Mesothelial cell of epicardium (in vitro differentiated cells): ENCODE measurements at places on chromosomes 4 and X. TPM values are rescaled to one million over a fixed set of nuclear protein-coding genes. Genes with fewer than 3 reads are reported as not detected.

Gene TMPRSS11E
- 0.11 to 0.51 TPM (median 0.38 TPM) in 3 replicates for total RNA-seq

Gene ADH1B
- total RNA-seq, result 0.14 TPM in 1 of 3 replicates, not detected in the others

Gene UGT2B17
- not detected in 3 replicates for total RNA-seq

Gene FAM236A
- total RNA-seq, result not detected in 3 replicates

Gene FAM90A26
- total RNA-seq, result not detected in 3 replicates

DNA sequence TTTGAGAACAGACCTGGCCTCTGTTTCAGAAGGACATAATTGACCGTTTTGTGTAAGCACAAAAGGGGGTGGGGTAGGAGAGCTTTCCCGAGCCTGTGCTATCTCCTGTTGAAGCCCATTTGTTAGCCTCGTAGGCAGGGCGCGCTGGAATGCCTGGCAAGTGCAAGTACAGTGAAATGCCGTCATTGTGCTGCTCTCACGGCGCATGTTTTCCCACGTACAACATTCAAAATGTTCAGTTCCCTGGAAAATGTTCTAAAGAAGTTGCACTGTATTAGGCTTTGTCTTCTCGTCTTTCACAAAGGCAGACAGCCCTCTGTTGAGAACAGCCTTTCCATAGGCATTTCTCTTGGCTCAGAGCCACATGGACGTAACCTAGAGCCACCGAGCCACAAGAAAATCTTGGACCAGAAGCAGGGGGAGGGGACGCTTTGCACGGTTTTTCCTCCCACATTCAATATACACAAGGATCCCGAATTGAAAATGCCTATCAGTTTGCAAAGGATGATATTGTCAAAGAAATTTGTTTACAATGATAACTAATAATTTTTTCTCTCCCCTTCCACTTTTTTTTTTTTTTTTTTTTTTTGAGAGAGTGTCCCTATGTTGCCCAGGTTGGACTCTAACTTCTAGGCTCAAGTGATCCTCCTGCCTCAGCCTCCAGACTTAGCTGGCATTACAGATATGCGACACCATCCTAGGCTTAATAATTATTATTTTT lies 54.6 kb upstream of the RAPGEF2 start:
- H3K36me3 ChIP-seq, result no peaks in the 10 kb centered on the region
- H3K27me3 ChIP-seq, result no peaks in the 10 kb centered on the region
- peak overlapping the region; percentile 93 for H3K27ac ChIP-seq
- H3K4me1 ChIP-seq, result peaks cover 23% of the 10 kb centered on the region
- peak; percentile 34 for DNase-seq
- peak overlapping the region; percentile 51 for H3K4me3 ChIP-seq

GRCh38 chr4:3044870-3045819 lies 29.2 kb downstream of the HTT-AS start:
- H3K36me3 ChIP-seq, result no peaks in the 10 kb centered on the region
- H3K4me3 ChIP-seq, result no peak overlapping the region
- peaks cover 5% of the 10 kb centered on the region for H3K27me3 ChIP-seq
- H3K27ac ChIP-seq, result no peak overlapping the region
- no peak for DNase-seq
- peaks cover 11% of the 10 kb centered on the region for H3K4me1 ChIP-seq

GRCh38 chrX:99078301-99078700 lies 1331.8 kb downstream of the PCDH19 start:
- no peaks in the 10 kb centered on the region for H3K27me3 ChIP-seq
- H3K4me3 ChIP-seq, result no peak overlapping the region
- H3K4me1 ChIP-seq, result peaks cover 2% of the 10 kb centered on the region
- no peak for DNase-seq
- H3K27ac ChIP-seq, result no peak overlapping the region

GRCh38 chr4:165207016-165207430 lies 338 bp upstream of the KLHL2 start:
- peak overlapping the region; percentile 81 for H3K4me3 ChIP-seq
- H3K4me1 ChIP-seq, result peaks cover 17% of the 10 kb centered on the region
- no peaks in the 10 kb centered on the region for H3K36me3 ChIP-seq
- H3K27ac ChIP-seq, result peak overlapping the region; percentile 17
- no peak for DNase-seq

GRCh38 chr4:11069083-11069482 lies 359.6 kb downstream of the HS3ST1 start:
- no peak for DNase-seq
- H3K27ac ChIP-seq, result peak overlapping the region; percentile 39
- H3K4me3 ChIP-seq, result no peak overlapping the region
- H3K4me1 ChIP-seq, result peaks cover 26% of the 10 kb centered on the region

GRCh38 chr4:661881-662761 lies 12.0 kb downstream of the ATP5ME start:
- no peaks in the 10 kb centered on the region for H3K27me3 ChIP-seq
- peaks cover 9% of the 10 kb centered on the region for H3K36me3 ChIP-seq
- no peak for DNase-seq
- H3K27ac ChIP-seq, result no peak overlapping the region
- peak overlapping the region; percentile 64 for H3K4me3 ChIP-seq
- peaks cover 2% of the 10 kb centered on the region for H3K4me1 ChIP-seq

DNA sequence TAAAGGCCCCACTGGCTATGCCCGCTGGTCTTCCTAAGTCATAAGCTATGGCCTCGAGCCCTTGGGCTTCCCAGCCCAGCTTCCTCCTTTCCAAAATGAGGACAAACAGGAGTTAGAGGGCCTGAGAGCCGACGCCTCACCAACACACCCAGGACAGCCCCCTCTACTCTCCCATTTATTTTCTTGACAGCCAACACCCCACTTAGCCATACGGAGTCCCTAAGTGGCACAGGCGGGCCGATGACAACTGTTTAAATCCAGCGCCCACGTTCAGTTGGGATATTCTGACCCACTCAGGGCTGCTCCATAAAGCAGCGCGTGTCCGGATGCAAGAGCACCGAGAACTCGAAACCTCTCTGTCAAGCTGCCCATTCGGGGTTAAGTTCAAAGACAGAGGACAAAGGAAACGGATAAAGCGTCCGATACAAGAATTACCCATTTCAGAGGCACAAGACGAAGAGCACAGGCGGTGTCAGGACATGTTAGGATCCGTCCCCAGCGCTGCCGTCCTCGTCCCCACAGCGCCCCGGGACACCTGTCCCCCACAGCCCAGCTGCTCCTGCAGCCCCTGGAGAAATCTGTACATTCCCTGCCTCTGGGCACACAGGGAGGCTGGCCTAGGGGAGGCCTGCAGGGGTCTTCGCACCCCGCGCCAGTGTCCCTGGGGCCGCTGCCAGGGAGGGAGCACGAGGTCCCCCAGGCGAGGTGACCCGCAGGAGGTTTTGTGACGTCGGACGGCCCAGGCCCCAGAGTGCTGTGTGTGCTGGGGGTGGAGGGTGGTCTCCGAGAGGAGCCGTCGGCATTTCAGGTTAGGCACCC lies 1.2 kb downstream of the PRKX start:
- no peaks in the 10 kb centered on the region for H3K36me3 ChIP-seq
- peak overlapping the region; percentile 89 for H3K4me3 ChIP-seq
- peak overlapping the region; percentile 86 for H3K27ac ChIP-seq
- peaks cover 15% of the 10 kb centered on the region for H3K4me1 ChIP-seq
- peak; percentile 45 for DNase-seq
- no peaks in the 10 kb centered on the region for H3K27me3 ChIP-seq

DNA sequence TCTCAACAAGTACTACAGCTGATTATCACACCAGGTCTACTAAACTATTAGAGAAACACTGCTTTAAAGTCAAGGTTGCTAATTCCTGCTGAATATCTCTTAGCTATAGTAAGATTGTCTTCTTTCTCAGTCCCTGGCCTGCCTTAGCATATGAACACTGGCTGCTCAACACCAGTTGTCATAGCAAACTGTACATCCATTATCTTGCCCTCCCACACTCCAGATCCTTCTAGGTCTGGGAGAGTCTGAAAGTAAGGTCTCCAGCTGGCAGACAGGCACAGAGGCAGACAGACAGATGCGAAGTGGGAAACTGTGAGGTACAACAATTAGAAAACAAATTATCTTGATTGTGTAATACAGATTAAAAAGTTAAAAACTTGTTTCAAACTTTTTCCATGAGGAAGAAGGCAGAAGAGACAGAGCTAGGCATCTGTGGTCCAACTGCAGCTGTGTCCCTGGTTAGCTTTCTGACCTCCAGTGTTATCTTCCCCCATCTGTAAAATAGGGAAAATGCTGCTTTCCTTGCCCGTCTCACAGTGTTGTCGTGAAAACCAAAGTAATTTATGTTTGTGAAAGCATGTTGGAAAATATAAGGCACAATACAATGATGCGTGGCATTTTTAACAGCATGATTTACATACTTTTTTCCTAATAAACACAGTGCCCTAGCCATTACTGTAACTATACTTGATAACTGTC lies 133.8 kb downstream of the KLHL13 start:
- no peak overlapping the region for H3K4me3 ChIP-seq
- H3K27me3 ChIP-seq, result no peaks in the 10 kb centered on the region
- peaks cover 16% of the 10 kb centered on the region for H3K4me1 ChIP-seq
- no peak for DNase-seq
- no peak overlapping the region for H3K27ac ChIP-seq
- H3K36me3 ChIP-seq, result no peaks in the 10 kb centered on the region

DNA sequence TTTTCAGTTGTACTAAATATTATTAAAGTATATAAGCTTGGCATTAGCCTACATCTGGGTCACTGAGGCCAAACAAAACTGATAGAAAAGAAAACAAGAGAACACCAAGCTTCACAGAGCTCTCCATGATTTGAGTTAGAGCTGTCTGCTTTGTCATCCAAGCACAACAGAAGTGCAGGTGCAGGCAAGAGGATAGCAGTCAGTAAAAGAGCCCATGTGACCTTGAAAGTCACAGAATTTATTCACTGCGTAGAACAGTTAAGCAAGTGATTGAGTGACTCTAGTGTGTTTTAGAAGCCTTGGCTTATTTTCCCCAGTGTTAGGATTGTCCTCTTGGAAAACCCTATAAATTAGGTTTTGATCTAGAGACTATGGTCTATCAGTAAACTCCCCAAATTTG lies 49.4 kb upstream of the PRDM5 start:
- DNase-seq, result no peak
- H3K4me1 ChIP-seq, result no peaks in the 10 kb centered on the region
- H3K27ac ChIP-seq, result no peak overlapping the region
- no peaks in the 10 kb centered on the region for H3K27me3 ChIP-seq

GRCh38 chr4:137378393-137378792 lies 153.9 kb downstream of the PCDH18 start:
- peaks cover 13% of the 10 kb centered on the region for H3K4me1 ChIP-seq
- H3K27ac ChIP-seq, result no peak overlapping the region
- no peaks in the 10 kb centered on the region for H3K27me3 ChIP-seq
- H3K36me3 ChIP-seq, result no peaks in the 10 kb centered on the region

- no peak for DNase-seq
- H3K4me1 ChIP-seq, result no peaks in the 10 kb centered on the region
- H3K4me3 ChIP-seq, result no peak overlapping the region
- H3K27ac ChIP-seq, result no peak overlapping the region
- H3K36me3 ChIP-seq, result no peaks in the 10 kb centered on the region
- H3K27me3 ChIP-seq, result peaks cover 4% of the 10 kb centered on the region
Observed at GRCh38 chrX:150465881-150466775, 102.3 kb upstream of the MTM1 start.

GRCh38 chr4:100938698-100939097 lies 408.6 kb downstream of the PPP3CA start:
- no peaks in the 10 kb centered on the region for H3K36me3 ChIP-seq
- H3K4me1 ChIP-seq, result no peaks in the 10 kb centered on the region
- no peaks in the 10 kb centered on the region for H3K27me3 ChIP-seq
- DNase-seq, result no peak

DNA sequence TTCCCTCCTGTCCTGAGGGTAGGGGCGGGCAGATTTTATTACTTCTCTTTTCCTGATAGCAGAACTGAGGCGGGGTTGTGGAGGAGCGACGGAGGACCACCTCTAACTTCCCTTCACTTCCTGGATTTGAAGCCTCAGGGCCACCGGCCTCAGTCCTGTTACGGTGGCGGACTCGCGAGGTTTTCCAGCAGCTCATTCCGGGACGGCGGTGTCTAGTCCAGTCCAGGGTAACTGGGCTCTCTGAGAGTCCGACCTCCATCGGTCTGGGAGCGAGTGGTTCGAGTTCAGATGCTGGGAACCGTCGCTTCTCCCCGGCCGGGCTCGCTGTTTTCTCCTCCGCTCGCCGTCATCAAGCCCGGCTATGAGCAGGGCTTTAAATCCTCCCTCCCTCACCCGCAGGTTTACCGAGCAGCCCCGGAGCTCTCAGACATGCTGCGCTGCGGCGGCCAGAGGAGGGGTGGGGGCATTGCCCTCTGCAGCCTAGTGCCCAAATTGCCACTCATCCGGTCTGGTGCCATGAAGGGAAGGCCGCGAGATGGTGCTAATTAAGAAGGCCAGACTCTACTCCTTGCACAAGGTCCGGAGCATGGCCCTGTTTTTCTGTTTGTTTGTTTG lies 23.3 kb downstream of the HAND2 start:
- no peak for DNase-seq
- H3K27ac ChIP-seq, result peak overlapping the region; percentile 64
- H3K4me3 ChIP-seq, result peak overlapping the region; percentile 56
- peaks cover 10% of the 10 kb centered on the region for H3K36me3 ChIP-seq
- peaks cover 33% of the 10 kb centered on the region for H3K27me3 ChIP-seq

GRCh38 chr4:94947681-94948108 lies 189.9 kb downstream of the BMPR1B start:
- H3K4me1 ChIP-seq, result peaks cover 6% of the 10 kb centered on the region
- DNase-seq, result no peak
- H3K36me3 ChIP-seq, result peaks cover 6% of the 10 kb centered on the region
- H3K27ac ChIP-seq, result no peak overlapping the region
- no peaks in the 10 kb centered on the region for H3K27me3 ChIP-seq

- H3K36me3 ChIP-seq, result no peaks in the 10 kb centered on the region
- no peaks in the 10 kb centered on the region for H3K27me3 ChIP-seq
- H3K4me3 ChIP-seq, result no peak overlapping the region
Observed at GRCh38 chr4:104472766-104473165, 21.9 kb downstream of the CXXC4 start.

DNA sequence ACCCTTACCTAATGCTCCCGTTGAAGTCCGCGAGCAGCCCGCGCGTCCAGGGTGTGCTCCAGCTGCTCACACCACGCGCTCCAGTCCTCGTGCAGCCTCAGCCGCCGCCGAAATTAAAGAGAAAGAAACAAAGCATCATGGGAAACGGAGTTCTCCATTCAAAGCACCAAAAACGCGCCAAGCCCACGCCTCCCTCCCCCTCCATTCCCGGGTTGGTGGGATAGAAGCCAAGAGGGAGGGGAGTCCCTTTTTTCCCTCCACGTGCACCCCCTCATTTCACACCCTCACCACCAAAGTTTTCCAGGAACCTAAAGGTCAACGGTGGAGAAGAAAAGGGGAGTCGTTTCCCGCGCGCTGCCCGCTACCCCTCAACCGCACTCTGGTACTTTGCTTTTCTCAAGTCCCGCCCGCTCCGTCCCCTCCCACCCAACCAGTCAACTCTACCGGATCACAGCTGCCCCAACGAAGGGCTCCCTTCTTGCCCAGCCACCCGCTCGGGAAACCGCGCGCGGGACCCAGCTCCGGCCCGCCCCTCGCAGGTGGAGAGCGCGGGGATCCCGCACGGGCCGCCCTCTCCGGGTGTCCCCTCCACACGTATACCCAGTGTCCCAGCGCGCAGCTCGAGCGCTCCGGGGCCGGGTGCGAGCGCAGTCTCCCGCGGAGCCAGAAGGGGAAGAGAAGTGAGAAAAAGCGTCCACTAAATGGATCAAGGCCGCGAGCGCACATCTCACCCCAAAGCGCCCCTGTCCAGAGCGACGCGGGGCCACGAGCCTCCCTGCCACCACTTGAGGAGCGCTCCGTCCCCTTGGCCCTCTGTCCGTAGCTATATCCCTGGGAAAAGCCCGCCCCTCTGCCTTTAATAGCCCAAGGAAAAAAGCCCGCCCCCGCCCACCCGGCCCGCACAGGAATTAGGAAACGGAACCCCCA lies 65.1 kb upstream of the CCDC160 start:
- no peaks in the 10 kb centered on the region for H3K36me3 ChIP-seq
- H3K4me3 ChIP-seq, result peak overlapping the region; percentile 80
- H3K27ac ChIP-seq, result no peak overlapping the region
- peaks cover 51% of the 10 kb centered on the region for H3K27me3 ChIP-seq
- no peak for DNase-seq
